ENCODE measurements at places on chromosomes 3 and 15.
A peak's percentile ranks its signal among the peaks of the same experiment; 100 is the strongest.

DNA sequence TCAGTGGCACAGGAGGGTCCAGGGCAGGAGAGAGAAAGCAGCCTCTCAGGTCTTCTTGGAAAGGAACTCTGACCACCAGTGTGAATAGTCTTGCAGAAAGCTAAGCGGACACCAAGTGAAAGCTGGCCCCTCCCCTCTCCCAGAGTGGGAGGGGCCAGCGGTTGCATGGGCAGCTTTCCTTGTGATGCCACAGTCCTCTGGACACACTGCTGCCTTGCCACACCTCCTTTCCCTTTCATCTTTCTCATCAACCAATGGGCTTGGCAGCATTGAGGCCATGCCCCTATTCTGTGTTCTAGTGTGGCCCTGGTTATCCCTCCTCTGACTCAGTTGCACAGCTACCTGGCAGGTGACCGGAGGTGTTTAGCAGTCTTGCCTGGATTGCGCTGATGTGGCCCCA is 49.7 kb upstream of the GOLGA6B start:
- no peak for DNase-seq

DNA sequence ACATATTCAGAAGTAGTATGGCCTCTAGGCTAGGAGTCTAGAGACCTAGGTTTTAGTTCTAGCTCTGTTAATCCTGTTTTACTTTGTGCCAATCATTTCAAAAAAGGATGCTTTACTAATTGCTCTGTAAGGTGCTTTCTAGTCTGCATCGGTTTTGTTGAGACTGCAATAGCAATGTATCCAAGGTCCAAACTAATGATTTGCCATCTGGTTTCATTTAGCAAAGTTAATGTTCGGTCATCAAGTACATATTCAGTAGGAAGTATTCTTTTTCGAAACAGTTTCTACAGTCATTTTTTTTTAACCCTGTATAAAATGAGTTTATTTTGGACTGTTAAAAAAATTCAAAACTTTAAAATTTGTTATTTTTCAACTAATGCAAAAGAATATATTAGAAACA is 2.0 kb upstream of the GALK2 start:
- DNase-seq: no peak

DNA sequence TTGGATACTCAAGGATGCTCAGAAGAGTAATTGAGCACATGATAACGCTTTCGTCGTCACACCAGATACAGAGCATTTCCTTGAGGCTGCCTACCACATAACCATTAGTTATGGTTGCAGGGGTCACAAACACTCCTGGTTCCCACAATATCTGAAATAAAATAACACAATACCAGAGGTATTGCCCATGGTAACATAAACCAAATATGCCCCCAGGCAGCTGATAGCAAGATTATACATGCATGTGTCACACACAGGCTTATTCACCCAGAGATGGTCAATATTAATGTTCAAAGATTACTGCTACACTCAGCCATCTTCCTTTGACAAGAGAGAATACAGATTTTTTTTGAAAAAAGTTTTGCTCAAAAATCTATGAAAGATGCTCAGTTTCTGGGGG is 7.3 kb downstream of the RPL39L start:
- no peak for DNase-seq

DNA sequence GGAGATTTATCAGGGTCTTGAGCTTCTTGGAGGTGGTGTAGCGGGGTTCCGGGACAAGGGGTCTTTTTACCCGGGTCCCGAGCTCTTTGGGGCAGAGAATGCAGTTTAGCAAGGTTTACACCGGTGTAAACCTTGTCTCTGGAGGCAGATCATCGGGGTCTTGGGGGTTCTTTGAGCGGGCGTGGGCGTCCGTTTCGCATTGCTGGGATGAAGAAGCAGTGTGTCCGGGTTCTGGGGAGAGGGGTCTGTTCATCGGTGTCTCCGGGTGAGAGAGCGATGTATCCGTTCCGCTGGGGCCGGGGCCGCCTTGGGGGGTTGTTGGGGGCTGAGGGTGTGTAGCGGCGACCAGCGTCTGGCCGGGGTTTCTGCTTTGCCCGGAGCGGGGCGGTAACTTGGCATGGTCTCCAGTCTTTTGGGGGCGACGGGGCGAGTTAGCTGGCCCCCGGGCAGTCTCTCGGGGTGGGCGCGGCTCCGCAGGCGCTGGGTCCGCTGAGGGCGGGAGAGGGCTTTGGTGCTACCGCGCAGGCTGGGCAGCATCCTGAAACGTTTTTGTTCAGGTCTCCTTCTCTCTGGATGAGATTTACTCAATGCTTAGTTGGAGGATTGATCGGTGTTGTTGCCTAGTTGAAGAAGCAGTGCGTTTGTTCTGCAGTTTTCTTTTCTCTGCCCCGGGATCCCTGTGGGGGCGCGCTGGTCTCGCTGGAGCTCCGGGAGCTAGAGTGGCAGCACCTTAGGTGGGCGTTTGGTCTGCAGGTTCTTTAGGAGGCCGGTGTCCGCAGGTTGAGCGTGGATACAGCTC is 843 bp downstream of the GLCE start:
- peak; percentile 33 for DNase-seq

DNA sequence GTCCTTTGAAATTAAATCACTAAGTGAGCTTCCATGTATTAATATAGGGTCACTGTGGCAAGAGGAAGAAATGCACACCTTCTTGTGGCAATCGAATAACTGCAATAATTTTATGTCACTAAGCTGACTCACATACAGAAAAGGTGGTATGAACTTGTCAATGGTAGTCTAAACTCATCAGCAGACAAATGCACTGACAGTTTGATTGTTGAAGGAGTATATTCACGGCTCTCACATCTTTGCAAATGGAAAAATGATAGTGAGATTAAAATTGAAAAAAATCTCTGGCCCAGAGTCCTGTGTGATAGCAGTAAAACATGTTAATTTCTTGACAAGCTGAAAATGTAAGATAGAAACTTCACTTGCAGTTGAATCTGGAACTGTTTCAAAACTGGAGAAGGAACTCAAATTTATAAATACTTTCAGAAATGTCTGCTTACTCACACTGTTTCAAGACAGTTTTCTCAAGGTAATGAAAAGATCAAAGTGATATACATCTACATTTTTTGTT is 215.8 kb upstream of the CADM2 start:
- DNase-seq: no peak

DNA sequence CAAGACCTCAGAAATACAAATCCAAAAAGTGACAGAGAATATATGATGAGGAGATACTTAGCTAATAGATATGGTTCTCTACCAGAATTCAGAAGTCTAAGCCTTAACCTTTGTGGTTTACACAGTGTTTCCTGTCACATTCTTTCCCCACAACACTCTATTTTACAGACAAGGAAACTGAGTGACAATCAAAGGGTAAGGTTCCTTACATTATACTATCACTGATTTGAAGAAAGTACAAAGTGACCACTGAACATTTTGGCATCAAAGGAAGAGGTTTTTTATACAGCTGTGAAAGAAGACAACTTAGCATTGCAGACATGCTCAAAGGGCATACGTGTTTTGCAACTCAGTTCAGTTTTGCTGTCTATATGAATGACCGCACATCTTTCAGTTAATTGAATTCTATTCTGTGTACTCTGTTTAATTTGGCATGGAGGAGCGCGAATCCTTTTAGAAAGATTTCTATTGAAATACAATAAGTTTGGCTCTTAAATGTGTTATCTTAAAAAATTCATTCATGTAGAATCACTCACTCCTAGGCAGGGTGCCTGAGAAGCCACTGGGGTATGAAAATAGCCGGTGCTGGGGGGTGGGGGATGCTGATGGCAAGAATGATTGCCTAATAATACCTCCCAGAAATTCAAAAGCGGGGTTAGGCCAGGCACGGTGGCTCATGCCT is 66.5 kb upstream of the SKOR1 start:
- DNase-seq: no peak

- no peak for DNase-seq
Measured at GRCh38 chr3:102441832-102442231, 7.0 kb downstream of the ZPLD1 start.

GRCh38 chr3:130465521-130465920 is 51.5 kb upstream of the COL6A6 start:
- DNase-seq: no peak

- no peak for DNase-seq
Measured at GRCh38 chr15:60531801-60532200, 52.9 kb upstream of the ICE2 start.

- no peak for DNase-seq
Measured at GRCh38 chr3:41866298-41866697, 95.6 kb downstream of the ULK4 start.

Measured in activated CD8-positive, alpha-beta T cell treated with anti-CD3 and anti-CD28 coated beads, Interleukin-2, amount 10 ng/mL, durations not matched to agents 7 days and 5 days (primary cell).